Activated naive CD8-positive, alpha-beta T cell treated with anti-CD3 and anti-CD28 coated beads, Interleukin-2, amount 10 ng/mL, durations not matched to agents 7 days and 5 days (primary cell): ENCODE measurements at places on chromosomes 12 and 14.

GRCh38 chr14:69964841-69965240 lies 85.6 kb downstream of the SMOC1 start:
- no peak for DNase-seq

DNA sequence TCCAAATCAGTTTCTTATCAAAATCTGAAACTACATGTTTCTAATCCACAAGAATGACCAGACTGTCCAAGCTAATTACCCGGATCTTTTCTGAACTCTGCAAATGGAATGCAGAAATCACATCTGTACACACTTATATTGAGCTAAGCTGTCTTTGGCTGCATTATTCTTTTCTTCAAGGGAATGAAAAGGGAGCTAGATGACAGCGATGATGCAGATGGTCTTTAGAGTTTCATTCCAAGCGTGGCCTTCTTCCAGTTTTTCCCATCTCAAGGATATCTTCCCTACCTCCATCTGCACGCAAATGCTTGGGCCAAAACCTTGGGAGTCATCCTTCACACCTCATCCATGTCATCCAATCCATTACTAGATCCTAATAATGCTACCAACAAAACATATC lies 12.6 kb downstream of the KCNH5 start:
- DNase-seq = no peak

DNA sequence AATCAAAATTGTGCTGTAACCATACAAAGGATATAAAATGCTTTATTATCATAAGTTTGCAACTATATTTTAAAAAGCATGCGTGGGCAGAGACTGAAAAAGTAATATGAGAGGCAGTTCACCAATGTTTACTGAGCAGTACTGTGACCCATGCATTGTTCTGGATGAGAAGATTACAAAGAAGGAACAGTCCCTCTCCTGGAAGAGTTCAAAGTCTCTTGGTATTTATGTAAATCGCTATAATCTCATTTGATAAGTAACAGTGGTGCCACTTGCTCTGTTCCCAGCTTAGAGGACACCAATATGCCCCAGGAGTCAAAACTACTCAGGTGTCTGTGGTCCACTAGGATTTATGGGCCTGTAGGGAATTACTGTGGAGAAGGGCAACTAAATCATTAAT lies 2.1 kb upstream of the CMAS start:
- DNase-seq = no peak

GRCh38 chr14:69260190-69260860 lies 367 bp downstream of the GALNT16 start:
- peak; percentile 41 for DNase-seq

- no peak for DNase-seq
Measured at GRCh38 chr14:56413721-56414120, 165.9 kb upstream of the TMEM260 start.

DNA sequence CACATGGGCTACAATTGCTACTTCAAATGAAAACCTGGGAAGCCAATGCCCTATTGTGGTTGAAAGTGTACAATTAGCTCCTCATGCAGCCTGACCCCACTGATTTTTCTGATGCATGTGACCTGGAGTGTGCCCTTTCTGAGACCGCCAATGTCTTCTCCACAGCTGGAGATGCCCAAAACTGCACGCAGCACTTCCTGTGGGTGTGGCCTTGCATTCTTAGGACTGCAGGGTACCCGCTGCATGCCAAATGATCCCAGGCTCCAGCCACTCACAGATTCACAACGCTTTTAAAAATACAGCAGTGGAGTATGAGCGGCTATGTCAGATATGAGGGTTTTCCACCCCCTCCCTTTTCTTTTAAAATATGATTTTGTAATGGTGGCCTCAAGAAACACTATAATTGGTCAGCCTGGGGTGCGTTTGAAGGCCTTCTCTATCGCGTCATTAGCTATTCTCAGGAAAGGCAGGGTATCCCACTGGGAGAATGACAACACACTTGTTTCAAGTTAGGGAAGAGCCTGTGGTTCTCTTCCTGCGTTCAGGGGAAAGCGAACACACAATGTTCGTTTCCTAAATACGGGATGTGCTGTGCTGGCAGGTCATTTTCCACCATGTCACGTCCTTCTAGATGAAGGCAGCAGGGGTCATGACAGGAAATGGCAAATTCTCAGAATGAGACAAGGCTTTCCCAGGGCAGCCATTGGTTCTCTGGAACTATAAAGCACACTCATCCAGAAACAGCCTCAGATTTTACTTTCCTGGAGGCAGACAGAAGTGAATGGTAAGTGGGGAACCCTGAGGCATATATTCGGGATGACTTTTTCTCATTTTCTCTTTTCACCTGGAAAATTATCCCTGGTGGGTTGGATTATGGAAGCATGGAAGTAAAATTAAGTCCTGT lies at the start of gene APOLD1:
APOLD1 (plus strand) TSS at position 749 of the 904 bp plus-strand sequence; CDS start at position 782, 33 bp downstream.
- DNase-seq = no peak

DNA sequence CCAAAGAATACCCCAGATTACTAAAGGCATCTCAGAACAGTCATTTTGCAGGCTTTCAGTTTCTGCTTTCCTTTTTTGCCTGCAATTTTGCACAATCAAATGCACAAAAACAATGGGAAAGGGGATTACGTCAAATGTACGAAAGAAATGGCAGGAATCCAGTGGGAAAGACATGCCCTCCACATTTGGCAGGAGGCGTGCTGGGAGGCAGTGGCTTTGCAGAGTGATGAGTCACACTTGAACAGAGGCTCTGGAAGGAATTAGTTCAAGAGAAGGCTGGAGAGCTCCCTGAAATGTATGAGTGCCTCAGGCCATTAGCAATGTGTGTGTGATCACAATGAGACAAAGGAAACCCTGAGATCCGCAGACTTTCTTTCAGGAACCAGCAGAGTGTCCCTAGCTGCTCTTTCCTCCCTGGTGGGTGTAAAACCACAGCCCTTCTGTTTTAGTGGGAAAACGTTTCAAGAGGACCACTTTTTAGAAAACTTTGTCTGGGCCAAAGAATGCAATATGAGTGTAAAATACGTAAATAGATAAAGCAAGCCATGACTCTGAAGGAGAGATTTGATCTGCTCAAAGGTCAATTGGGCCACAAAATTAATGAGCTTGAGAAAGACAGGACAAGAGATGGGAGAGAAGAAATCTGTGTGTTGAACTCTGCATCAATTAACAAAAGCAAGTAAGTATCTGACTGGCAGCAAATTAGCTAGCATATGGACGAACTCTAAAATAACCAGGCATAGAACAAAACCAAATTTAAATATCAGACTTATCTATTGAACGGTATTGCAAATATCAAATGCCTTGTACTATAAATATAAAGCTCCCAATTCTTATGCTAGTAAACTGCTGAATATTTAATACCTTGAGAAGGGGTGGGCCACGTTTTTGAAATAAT lies 155.4 kb upstream of the PDE3A start:
- DNase-seq = no peak

DNA sequence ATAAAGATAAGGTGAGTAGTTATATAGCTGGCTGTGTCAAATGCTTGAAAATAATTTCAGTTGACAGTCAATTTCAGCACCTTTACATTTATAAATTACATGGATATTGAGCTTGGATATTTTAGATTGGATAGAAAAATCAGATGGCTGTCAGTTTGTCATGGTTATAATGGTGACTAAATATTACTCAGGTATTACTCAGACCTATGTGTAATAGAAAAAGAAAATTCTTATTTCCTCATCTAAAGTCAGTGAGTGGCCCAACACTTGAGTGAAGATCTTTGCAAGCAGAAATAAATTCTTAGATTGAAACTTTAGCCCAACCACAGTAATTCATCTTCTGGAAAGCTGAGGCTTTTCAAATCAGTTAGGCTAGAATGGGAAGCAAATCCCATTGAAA lies 354.4 kb downstream of the NAV3 start:
- no peak for DNase-seq
